Stimulated activated CD4-positive, alpha-beta T cell treated with anti-CD3 and anti-CD28 coated beads, Interleukin-1b, Interleukin-23, amount 100 ng/mL, for 4 hours (primary cell): ENCODE measurements at places on chromosomes 2 and 18.
A peak's percentile ranks its signal among the peaks of the same experiment; 100 is the strongest.

DNA sequence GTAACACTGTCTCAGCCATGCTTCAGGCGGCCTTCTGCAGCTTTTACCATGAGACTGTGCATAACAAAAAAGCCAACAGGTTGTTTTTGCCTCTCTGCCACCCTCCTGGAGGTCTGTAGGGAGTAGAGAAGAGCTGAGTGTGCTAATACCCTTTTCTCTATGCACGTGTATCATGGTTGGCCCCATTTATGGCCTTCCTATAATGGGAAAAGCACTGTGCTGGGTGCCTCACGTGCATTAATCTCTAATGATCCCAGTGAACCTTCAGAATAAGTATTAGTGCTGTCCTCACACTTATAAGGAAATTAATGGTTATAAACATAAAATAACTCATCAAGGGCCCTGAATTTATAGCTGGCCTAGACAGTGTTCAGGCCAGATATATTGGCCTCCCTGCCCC lies 164.2 kb downstream of the CDH20 start:
- DNase-seq = no peak

DNA sequence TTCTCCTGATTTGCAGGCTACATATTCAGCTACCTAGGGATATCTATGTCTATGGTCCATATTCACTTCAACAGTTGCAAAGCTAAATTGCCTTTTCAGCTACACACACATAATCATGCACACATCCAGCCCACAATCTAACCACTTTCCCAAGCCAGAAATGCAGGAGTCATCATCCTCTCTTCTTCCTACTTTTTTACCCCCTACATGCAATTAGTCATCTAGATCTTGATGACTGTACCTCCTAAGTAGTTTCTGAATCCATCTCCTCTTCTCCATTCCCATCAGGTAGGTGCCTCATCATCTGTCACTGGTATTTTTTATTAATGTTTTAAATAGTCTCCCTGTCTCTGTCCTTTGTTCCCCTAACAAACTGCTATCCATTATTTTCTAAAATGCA lies 23.7 kb upstream of the SPRED2 start:
- no peak for DNase-seq

GRCh38 chr18:1796636-1797035 lies 774.7 kb downstream of the METTL4 start:
- DNase-seq = no peak

GRCh38 chr2:43637030-43637803 lies at the start of gene PLEKHH2:
PLEKHH2 (plus strand) TSS chr2:43637260; CDS start chr2:43644674, 7,414 bp downstream.
- DNase-seq = peak; percentile 87

GRCh38 chr2:174300114-174300513 lies 34.6 kb upstream of the SP9 start:
- no peak for DNase-seq

GRCh38 chr2:12183032-12183645 lies 436.7 kb downstream of the LPIN1 start:
- DNase-seq = no peak
